MG63 (cell line): ENCODE measurements at places on chromosomes 7 and 10. TPM values are rescaled to one million over a fixed set of nuclear protein-coding genes. Genes with fewer than 3 reads are reported as not detected.

GRCh38 chr10:63618552-63618951 lies 97.4 kb downstream of the REEP3 start:
- DNase-seq = no peak

- no peak for DNase-seq
Measured at GRCh38 chr7:7803715-7804178, 85.3 kb upstream of the RPA3 start.

DNA sequence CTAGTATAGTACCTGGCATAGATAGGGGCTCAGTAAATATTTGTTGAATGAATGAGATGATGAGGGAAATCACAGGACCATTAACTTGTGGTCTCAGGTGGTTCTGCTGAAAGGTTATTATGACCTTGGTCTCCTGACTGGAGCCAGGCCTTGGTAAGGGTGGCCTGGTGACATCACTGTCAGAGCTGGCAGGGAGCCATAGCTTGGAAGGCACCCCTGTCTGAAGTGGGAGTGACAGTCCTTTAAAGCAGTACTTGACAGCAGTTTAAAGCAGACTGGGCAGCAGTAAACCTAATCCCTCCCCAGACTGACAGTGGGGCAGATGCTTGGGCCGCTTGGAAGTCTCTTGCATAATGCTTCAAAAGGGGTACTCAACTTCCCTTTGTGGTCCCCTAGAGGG lies 13.4 kb downstream of the DPCD start:
- no peak for DNase-seq

- no peak for DNase-seq
Measured at GRCh38 chr7:51785171-51785570, 468.6 kb upstream of the COBL start.

- no peak for DNase-seq
Measured at GRCh38 chr10:100740476-100741377, 4.7 kb upstream of the PAX2 start.

DNA sequence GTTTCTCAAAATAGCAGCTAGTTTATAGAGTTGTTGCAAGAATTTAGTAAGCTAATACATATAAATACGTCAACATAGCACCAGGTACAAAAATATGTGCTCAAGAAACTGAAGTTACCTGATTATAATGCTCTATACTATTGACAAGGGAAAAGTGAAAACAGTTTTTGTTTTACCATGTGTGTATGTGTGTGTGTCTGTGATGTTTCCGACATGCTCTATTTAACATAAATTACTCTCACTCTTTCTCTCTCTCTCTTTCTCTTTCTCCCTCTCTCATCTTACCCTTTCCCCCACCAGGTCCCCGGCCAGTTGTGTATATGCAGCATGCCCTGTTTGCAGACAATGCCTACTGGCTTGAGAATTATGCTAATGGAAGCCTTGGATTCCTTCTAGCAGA lies 4.3 kb downstream of the LIPN start:
- DNase-seq = no peak

DNA sequence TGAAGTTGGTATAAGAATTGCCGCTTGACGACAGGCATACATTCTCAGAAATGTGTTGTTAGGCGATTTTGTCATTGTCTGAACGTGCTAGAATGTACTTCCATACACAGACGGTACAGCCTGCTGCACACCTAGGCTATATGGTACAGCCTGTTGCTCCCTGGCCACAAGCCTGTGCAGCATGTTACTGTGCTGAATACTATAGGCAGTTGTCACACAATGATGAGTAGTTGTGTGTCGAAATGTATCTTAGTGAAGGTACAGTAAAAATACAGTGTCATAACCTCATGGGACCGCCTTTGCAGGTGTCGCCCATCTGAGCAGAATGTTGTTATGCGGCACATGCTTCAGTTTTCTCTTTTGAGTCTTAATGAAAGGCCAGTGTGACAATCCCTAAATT lies 66.5 kb downstream of the SHH start:
- DNase-seq = no peak

- peak; percentile 22 for DNase-seq
Measured at GRCh38 chr7:99791021-99791420, 7.0 kb upstream of the CYP3A4 start.

- DNase-seq = no peak
Measured at GRCh38 chr7:31729195-31729804, 42.3 kb downstream of the PPP1R17 start.

GRCh38 chr7:100673942-100674410 lies 436 bp downstream of the GNB2 start:
- no peak for DNase-seq

ASB10 gene
- not detected in 2 replicates for total RNA-seq

LRRC17 gene
- 0.13 TPM in 1 of 2 replicates, not detected in the other for total RNA-seq
